ENCODE measurements at places on chromosomes 5 and 9. TPM values are rescaled to one million over a fixed set of nuclear protein-coding genes. Genes with fewer than 3 reads are reported as not detected.

GRCh38 chr5:14588758-14589543 lies 7.4 kb downstream of the OTULINL start:
- no peak for DNase-seq

DNA sequence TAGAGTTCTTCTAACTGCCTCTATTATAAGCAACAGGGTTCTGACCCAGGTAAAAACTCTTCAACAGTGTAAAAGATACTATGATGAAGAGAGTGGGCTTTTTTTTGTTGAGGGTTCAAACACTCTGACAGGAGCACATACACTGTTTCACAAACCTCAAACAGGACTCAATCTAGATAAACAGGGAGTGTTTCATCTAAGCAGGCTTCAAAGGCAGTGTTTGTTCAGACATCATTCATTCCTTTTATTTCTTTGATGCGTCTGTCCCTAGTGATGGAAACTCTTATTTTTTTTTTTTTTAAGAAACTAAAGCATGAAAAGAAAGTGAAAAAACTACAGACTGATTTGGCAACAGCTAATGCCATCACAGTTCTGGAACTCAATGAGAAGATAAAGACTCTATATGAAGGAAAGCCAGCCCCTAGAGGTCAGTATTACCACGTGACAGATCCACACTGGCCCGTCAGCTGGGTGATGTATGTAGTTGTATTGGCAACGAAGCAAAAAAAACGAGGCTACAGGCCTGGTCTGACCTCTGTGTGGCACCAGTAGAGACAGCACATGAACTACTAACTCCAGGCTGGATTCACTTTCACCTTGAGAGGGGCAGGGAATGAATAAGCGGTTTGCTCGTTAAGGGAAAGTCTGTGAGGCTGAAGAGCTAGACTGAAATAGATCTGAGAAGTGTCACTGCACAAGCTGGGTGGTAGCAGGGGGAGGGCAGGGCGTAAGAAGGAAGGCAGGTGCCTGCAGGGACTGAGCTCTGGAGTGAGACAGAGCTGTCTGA lies 172.2 kb downstream of the CCDC192 start:
- DNase-seq = peak; percentile 35

DNA sequence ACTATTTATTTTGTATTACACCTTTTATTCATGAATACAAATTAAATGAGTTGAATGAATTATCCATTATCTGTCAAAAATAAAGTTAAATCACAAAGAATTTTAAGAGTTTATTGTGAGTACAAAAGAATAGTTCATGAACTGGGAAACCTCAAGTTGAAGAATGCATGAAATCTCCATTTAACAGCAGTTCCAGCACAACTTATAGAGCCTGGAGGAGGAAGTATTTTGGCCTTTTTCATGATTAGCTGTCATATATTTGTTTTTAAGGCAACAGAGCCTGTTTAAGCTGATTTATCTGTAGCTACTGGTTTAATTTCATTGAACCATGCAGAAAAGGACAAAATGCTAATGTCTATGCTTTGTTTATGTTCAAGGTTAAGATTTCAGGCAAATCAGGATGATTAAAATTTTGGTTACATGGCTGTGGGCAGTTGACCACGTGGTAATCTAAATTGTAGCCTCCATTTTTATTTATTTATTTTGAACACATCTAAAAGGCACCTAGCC lies 12.2 kb downstream of the SPINK1 start:
- DNase-seq = no peak

- DNase-seq = no peak
These were observed 364.6 kb downstream of the BRINP1 start for GRCh38 chr9:119004618-119004990.

DNA sequence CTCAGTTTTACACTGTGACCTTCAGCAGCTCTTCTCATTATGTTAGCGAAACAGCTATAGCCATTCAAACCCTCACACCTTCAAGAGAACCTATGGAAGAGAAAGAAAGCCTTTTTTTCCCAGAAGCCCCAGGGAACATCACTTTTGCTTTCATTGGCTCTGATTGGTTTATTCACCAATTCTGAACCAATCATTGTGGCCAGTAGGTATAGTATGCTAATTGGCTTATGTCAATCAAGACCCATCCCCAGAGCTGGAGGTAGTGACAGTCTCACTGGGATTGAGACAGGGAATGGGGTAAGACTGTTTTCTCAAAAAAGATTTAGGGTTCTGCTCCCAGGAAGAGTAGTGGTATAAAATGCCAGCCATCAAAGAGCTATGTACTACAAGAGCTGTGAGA lies 74.1 kb upstream of the FSD1L start:
- no peak for DNase-seq

DNA sequence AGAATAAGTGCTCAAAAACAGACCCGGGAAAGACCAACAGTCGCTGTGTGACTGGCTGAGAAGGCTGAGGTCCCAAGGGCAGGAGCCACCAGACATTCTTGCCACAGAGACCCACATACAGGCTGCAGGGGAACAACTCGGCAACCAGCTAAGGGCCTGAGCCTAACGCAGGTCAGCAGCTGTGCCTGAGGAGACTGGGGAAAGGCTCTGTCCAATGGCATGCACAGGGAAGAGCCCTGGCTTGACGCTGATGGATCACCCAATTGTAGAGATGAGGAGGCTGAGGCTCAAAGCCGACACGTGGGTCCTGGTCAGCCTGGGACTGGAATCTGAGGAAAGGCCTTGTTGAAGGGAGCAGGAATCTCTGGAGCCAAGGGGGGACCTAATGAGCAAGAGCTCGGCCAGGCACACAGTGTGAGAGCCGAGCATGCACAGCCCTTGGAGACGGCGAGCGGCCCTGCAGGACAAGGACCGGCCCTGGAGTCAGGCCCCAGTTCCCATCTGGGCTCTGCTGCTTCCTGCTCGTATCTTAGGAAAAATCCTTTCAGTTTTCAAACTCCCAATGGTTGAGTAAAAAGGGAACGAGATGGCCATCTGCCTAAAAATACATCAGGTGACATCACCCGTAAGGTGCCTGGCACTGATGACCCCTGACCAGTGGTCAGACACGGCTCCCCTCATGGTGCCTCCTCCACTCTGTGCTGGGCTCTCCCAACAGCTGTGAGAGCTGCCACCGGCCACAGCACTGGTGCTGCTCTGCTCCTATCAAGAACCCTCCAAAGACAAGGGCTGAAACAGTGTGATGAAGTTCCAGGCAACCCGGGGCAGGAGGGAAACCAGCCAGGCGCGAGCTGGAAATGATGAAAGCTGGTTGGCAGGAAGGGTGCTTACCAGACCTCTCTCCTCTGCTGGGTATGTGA lies 16.4 kb downstream of the LMAN2 start:
- no peak for DNase-seq

DNA sequence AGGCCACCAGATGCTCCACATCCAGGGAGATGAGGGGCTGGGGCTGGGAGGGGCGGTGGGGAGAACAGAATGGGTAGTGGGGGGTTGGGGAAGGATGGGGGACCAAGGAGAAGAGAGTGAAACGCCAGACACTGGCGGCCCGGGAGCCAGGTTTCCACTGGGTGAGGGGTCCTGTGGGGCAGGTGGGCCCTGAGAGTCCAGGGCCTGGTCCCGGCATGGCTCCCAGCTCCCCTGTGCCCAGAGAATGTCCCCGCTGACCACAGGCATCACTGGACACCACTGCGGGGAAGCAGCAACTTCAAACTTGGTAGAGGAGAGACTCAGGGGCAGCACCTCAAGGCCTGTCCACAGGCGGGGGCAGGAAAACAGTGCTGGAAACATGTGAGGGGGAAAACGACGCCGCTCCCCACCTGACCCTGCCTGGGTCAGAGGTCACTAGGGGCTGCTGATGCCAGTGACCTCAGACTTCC lies 13.2 kb downstream of the NINJ1 start:
- DNase-seq = peak; percentile 31

- no peak for DNase-seq
These were observed 226.0 kb downstream of the MPDZ start for GRCh38 chr9:13053504-13053903.

DNA sequence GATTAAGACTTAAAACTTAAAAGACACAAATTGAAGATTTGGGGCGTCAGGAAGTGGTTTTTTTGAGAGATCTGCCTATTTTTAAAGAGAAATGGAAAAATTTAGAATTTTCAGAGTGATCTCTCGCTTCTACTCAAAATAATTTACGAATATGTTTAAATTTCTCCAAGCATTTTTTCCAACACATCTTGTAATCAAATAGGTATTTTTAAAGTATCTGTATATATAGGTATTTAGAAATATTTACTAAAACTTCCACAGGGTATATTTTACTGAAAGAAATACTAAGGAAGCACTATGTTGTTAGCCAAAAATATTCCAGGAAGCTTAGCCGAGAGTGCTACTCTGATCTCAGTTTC lies 9.8 kb upstream of the PCDHB1 start:
- DNase-seq = no peak

GRCh38 chr5:139460455-139460854 lies 2.1 kb downstream of the ECSCR start:
- no peak for DNase-seq

GRCh38 chr5:179313849-179314521 lies 31.3 kb downstream of the ADAMTS2 start:
- no peak for DNase-seq

DNA sequence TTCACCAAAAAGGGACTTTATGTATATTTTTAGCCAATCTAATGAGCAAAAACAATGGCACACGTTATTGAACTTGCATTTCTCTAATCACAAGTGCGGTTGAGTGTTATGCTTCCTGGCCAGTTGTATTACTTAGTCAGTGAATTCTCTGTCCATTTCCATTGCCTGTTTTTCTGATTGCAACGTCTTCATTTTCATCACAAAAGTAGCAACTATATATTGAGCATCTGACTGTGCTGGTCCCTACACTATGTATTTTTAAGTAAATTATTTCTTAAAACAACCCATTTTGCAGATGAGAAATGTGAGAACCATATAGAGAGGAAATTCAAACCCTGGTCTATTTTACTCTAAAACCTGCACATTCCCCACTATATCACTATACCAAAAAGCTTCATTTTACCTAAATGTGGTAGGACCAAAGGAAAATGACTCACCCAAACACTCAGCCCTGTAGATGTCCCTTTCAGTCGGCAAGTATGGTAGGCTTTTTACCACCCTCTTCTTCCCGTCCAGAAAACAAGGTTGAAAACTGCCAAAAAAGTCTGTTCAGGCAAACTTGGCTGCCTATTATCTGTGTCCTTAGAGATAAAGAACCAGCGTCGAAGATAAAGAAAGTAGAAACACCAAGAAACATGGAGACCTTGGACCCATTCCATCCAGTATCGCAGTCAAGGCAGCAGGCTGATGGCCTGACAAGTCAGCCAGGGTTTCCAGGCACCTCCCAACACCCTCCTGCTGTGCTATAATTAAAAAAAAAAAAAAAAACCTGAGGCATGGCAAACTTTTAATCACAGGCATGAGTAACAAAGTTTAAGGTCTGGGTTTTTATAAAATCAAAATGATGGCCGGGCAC lies 18.8 kb upstream of the FAM13B start:
- no peak for DNase-seq

DNA sequence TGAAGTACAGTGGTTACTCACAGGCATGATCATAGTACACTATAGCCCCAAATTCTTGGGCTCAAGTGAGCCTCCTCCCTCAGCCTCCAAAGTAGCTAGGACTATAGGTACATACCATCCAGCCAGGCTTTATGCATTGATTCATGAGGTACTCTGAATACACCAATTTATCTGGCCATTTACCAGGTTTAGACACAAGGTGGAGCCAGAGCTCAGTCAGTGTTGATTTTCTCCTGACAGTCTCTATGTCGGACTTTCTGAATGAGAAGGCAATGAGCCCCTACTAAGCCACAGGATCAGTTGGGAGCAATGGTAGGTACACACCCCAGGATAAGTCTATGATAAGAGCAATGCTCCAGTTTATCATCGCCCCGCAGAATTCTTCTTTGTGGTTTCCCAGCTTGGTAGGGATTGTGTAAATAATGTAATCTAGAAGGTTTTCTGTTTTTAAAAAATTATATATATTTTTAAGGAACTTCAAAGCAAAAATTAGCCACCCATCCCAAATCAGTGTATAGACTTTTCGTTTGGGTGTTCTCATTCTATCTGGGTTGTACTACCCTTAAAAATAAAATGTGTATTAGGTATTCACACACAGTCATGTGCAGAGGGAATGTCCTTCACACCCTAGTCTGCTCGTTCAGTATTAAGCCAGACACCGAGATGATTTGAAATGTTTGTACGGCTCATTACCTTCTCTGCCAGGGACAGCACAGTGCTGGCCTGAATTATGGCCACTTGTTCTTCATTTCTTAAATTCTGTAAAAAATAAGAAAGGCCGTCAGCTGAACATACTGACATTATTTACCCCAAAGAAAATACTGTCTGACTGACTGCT lies 118.4 kb upstream of the DPYSL3 start:
- peak; percentile 80 for DNase-seq

Gene PHF2
- total RNA-seq = 8.6 TPM

Gene PCDHGA7
- 0.67 TPM for total RNA-seq

Gene SLC6A7
- total RNA-seq = not detected

Gene SURF4
- total RNA-seq = 196 TPM

Gene PIP5KL1
- 0.59 TPM for total RNA-seq

Gene CD74
- total RNA-seq = 214 TPM

Gene FOXD4L6
- total RNA-seq = 0.25 TPM

Gene FCN1
- total RNA-seq = 7.8 TPM

Gene PCDHB15
- total RNA-seq = 0.28 TPM

Gene COL15A1
- 0.33 TPM for total RNA-seq

Gene RNF208
- total RNA-seq = 0.59 TPM

Gene BDP1
- 17.2 TPM for total RNA-seq

Gene KIF20A
- total RNA-seq = 32.3 TPM

Gene CYLC2
- not detected for total RNA-seq

All from liver (tissue), 10 donors.